Stimulated activated CD4-positive, alpha-beta T cell treated with anti-CD3 and anti-CD28 coated beads, TNF-alpha, amount 100 ng/mL, for 1 hour (primary cell): ENCODE measurements at places on chromosomes 12 and 14.

DNA sequence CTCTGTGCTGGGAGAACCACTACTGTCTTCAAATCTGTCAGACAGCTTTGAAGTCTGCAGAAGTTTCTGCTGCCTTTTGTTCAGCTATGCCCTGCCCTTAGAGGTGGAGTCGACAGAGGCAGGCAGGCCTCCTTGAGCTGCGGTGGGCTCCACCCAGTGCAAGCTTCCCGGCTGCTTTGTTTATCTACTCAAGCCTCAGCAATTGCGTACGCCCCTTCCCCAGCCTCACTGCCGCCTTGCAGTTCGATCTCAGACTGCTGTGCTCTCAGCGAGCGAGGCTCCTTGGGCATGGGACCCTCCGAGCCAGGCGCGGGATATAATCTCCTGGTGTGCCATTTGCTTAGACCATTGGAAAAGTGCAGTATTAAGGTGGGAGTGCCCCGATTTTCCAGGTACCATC lies 25.1 kb upstream of the KLRB1 start:
- no peak for DNase-seq

- DNase-seq, result no peak
Observed at GRCh38 chr12:21962236-21962635, 21.0 kb upstream of the ABCC9 start.

DNA sequence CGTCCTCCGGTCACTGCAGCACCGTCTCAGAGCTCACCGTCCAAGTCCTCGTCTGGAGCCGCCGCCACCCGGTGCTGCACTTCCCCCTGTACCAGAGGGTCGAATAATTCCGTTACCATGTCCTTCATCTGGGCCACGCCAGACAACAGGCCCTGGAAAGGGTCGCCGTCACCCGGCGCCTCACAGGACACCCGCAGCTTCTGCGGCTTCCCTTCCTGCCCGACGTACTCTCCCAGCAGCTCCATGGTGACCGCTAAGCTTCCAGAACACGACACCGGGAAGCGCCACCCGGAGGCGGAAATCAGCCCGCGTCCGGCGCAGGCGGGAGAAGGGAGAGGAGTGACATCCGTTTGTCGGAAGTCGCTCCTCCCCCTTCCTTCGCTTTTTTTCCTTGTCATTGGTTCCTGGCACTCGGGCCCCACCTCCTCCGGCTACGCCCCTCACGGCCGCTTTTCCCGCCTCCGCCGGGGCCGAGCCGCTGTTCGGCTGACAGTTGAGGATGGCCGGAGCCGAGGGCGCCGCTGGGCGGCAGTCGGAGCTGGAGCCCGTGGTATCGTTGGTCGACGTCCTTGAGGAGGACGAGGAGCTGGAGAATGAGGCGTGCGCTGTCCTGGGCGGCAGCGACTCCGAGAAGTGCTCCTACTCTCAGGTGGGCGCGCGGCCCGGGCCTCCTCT lies at the start of the genes GON7 and UBR7:
Gene GON7, minus strand, starts transcription at position 273 of the 675 bp plus-strand sequence. Its CDS starts 28 bp downstream, at position 245.
Gene UBR7, plus strand, starts transcription at position 464 of the 675 bp plus-strand sequence. Its CDS starts 36 bp downstream, at position 500.
- peak; percentile 76 for DNase-seq

DNA sequence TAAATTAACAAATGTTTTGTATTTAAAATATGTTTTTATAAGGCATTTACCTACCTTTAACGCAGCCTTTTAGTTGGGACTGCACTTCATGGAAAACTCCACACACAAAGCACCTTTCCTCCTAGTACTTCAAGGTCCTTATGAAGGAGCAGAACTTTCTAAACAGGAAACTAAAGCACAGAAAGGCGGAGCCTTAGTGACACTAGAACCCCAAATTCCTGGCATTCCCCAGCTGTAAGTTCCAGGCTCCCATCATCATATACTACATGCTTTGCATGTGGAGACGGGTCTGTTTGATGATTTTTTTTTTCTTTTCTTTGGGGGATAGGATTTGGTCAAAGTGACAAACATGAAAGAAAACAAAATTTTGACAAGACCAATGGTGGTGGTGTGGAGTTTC lies 39.5 kb downstream of the STXBP6 start:
- DNase-seq, result no peak

GRCh38 chr12:69046920-69047319 lies 113.9 kb upstream of the CPM start:
- DNase-seq, result no peak

DNA sequence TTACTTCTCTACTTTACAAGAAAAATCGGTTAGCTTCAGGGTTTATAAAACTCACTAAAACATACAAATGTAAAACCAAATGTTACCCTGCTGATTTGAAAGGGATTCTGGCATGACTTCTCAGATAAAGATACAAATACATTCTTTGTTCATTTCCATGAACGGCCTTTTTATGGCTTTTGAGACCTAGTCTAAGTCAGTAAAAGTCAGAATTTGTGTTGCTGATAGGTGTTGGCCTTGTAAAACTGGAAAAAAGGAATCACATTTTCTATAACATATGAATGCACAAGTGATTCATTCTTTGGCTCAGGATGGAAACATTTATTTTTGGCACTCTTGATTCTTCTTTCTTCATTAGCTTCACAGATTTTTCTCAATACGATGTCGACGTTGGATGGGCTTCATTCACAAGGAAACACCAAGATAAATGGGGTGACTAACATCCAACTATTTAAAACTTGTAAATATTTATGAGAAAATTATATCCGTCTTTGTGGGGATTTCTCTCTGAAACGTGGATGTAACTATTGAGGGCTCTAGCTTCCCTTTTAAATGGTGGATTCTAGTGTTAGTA lies 27.0 kb upstream of the CPM start:
- no peak for DNase-seq

DNA sequence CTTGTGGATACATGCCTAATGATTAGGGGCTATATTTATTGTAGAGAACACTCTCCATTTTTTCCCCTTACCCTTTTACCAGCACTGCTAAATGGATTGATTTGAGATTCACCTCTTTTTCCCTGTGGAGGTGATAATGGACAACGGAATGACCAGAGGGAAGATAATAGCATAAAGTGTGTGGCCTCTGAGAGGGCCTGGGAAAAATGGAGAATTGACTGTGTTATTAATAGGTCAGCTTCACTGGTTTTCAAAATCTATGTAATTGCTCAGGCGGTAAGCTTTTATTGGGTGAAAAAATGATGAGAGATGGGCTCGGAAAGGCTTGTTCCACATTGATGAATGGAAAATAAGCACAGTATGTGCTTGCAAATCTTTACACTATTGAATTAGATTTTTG lies 15.8 kb downstream of the FLRT2 start:
- DNase-seq, result no peak

DNA sequence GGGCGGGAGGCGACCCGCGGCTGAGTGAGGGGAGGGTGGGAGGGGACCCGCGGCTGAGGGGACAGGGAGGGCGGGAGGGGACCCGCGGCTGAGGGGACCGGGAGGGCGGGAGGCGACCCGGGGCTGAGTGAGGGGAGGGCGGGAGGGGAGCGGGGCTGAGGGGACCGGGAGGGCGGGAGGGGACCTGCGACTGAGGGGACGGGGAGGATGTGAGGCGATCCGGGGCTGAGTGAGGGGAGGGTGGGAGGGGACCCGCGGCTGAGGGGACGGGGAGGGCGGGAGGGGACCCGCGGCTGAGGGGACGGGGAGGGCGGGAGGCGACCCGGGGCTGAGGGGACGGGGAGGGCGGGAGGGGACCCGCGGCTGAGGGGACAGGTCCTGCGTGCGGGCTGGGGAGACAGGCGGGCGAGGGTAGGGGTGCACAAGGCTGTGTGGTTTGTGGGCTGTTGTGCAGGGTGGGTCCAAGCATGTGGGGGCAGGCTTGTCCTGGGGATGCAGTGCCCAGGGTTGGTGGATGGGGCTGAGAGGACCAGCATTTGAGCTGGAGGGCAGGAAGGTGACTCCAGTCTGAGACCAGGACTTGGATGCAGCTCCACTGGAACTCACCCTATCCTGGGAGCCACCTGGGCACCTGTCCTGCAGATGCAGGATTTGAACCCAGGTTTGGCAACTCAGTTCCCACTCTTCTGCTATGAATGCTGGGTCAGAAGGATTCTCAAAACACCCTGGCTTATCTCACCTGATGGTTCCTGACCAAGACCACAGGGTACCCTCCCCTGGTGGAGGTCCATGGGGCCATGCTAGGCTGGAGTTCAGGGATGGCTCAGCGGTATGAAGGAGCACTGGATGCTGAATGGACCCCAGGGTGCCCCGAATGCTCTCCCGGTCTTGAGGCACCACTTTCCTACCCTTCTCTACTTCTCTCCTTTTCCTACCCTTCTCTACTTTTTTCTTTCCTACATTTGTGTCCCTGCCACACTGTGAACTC lies 9.4 kb downstream of the PLD4 start:
- no peak for DNase-seq

GRCh38 chr14:67764496-67764895 lies 51.9 kb downstream of the ZFYVE26 start:
- DNase-seq, result no peak

DNA sequence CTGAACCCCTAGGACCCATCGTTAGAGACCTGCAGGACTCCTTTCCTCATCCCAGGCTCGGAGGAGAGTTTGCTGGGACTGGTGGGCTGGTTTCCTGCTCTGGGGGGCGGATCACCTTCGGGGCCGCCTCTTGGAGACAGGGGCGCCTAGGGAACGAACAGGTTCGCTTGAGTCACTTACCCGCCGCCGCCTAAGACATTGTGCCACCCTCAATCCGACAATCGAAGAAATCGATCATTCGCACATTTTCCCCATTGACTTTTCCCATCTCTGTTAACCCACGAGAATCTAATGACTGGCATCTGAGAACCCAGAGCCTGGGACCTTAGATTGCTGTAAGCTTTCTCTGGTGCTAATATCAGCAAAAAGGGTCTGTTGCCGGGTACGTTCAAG lies 322 bp downstream of the SLC39A9 start:
- DNase-seq, result no peak

GRCh38 chr14:100487304-100487703 lies 99.9 kb downstream of the BEGAIN start:
- no peak for DNase-seq

DNA sequence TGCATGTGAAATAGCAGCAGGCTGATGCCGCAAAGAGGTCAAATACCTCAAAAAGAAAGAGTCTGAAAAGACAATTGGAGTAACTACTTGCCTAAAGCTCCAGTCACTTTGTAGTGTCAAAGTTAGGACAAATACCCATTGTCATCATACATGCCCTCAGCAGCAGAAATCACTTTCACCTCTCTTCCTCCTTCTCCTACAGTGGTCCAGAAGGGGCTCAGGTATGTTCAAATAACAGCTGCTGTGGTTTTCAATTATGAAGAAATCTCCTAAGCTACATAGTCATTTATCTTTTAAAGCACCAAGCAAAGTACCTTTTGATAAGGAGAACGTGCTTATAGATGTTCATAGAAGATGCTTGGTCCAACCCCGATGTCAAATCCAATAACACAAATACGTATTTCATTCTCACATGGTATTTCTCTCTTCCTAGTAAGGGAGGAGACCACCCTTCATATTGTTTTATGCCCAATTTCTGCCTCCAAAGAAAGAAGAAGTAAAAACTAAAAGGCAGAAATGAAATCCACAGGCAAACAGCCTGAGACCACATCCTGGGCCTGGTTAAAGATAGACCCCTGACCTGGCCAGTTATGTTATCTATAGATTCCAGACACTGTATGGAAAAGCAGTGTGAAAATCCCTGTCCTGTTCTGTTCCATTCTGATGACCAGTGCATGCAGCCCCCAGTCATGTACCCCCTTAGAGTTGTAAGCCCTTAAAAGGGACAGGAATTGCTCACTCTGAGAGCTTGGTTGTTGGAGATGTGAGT lies 23.7 kb downstream of the GYS2 start:
- DNase-seq, result no peak

DNA sequence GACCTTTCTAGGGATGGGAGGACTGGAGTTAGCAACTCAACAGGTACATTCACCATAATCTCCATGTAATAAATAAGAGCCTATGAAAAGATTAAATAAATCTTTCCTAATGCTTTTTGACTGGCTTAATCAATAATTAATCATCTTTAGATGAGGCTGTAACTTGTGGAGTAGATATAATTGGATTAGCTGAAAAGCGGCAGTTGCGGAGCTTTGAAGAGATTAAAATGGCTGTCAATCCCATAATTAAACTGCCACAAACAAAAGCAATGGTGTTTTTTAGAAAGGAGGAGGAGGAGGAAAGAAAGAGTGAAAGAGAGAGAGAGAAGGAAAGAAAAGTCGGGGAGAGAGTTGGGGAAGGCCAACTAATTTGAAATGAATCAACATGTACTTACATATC lies 70.7 kb upstream of the TMEM263 start:
- no peak for DNase-seq

- DNase-seq, result no peak
Observed at GRCh38 chr14:50688875-50689274, 20.8 kb upstream of the SAV1 start.

- no peak for DNase-seq
Observed at GRCh38 chr14:73524493-73524892, 12.4 kb upstream of the ACOT1 start.

- no peak for DNase-seq
Observed at GRCh38 chr14:95515080-95515489, 1.4 kb downstream of the SYNE3 start.

DNA sequence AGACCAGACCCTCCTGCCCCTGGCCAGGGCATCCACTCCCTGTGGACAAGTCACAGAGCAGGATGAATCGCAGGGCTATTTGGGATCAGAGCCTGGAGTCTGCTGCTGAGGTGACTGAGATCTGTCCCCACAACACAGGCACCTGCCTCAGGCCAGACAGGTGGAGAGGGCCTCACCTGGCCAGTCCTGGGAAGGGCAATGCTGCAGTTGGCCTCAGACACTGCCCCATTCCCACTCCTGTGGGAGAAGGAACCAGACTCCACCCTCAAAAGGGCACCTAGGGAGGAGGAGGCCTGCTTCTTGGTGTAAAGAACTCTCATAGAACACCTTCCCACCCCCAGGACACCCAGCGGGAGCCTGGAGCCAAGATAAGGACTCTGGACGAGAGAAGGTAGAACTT lies 48.3 kb upstream of the PLEKHG6 start:
- DNase-seq, result no peak

DNA sequence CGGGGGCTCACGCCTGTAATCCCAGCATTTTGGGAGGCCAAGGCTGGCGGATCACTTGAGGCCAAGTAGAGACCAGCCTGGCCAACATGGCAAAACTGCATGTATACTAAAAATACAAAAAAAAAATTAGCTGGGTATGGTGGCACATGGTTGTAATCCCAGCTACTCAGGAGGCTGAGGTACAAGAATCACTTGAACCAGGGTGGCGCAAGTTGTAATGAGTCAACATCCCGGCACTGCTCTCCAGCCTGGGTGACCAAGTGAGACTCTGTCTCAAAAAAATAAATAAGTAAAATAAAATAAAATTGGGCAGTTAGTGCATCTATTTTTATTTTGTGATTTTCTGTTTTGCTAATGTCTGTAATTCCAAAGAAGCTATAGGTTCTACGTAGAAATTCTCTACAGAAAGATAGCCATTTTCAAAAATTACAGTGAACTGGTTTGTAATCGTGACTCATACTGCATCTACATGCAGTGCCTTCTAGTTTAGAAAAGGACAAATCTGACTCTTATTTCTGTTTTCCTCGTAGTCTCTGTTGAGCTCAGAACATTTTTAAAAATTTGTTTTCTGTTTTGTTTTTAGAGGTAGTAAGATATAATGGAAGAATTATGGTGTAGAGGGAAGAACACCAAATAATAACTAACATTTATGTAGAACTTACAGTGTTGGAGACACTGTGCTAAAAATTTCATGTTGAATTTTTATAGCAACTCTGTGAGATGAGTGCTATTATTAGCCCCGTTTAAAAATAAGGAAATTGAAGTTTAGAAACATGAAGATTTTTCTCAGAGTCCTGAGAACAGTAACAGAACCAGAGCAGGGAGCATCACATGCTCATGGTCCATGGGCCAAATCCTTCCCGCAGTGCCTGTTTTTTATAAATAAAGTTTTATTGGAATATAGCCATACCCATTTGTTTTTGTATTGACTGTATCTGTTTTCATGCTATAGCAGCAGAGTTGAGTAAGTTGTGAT lies 201.2 kb downstream of the SYNE2 start:
- no peak for DNase-seq
